ENCODE measurements at places on chromosomes 1 and 21.

- no peak for DNase-seq
Measured at GRCh38 chr21:42401154-42401553, 2.5 kb upstream of the UBASH3A start.

DNA sequence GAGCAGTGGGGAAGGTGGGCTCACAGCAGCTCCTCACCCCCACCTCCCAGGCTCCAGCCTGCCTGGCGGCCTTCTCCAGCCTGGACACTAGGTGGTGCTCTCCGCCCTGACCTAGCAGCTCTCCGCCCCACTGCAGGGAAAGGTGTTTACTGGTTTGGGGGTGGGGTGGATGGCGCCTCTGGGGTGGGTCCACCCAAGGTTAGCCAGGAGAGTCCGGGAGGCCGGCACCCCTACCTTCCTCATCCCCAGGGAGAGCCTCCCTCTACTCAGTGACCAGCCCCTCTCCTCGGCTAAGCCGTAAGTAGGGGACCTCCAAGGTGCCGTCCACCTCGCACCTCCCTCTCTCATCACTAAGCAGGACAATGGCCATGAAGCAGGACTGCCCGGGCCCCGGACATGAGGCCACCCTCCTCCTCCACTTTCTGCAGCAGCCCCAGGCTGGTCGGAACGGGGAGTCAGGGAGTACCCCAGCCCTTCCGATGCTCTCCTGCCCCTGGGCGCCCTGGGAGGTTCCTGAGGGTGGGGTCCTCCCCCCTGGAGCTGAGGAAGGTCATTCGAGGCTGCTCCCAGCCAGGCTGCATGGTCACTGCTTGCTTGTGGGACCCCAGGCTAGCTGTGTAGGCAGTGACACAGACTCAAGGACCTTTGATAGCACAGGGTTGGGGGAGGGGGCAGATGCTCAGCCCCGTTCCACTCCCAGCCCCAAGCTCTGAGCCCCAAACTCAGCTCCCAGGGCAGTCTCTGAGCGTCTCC is 101.4 kb upstream of the VAMP3 start:
- peak; percentile 74 for DNase-seq

DNA sequence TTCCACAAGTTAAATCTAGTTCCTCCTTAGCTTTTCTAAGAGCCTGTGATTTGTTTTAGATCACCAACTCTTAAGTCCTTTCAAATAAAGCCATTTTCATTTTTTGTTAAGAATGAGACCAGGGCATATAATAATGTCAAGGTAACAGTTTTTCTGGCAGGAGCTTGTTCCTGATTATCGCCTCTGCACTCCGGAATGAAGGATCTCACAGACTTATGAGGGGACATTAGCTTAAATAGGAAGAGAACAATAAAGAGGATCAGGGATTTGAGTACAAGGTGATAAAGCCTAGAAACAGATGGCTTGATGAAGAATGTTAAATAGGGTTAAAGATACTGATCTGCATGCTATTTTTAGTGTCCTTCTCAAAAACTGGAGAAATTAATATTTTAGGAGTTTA is 13.6 kb upstream of the OTUD7B start:
- no peak for DNase-seq

- DNase-seq, result no peak
Measured at GRCh38 chr1:246792603-246793002, 68.4 kb downstream of the SCCPDH start.

DNA sequence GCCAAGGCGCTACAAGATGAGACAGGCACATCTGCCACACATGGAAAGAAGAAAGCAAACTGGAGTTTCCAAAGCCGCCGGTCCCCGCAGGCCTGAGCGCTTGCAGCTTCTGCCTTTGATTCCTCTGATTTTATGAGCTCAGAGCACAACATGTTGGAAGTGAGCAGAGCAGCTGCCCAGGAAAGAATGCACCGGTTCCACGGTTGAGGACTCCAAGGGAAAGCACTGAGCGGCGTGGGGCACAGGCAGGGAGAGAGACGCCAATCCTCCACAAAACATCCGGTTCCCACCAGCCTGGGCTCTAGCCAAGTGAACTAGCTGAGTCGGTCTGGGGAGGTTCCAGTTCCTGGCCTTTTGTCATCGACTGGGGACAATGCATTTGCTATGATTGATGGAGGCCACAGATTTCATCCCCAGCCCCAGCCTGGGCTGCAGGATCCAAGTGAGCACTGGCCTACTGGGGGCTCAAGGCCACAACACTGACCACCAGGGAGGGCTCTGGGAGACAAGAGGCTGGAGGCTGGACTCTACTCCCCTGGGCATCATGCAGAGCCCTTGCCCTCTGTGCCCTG is 253.1 kb upstream of the IRF2BP2 start:
- no peak for DNase-seq

- DNase-seq, result peak; percentile 15
Measured at GRCh38 chr1:46062651-46063319, 69.6 kb downstream of the PIK3R3 start.

- DNase-seq, result no peak
Measured at GRCh38 chr21:33856893-33857527, 58.6 kb downstream of the ATP5PO start.

DNA sequence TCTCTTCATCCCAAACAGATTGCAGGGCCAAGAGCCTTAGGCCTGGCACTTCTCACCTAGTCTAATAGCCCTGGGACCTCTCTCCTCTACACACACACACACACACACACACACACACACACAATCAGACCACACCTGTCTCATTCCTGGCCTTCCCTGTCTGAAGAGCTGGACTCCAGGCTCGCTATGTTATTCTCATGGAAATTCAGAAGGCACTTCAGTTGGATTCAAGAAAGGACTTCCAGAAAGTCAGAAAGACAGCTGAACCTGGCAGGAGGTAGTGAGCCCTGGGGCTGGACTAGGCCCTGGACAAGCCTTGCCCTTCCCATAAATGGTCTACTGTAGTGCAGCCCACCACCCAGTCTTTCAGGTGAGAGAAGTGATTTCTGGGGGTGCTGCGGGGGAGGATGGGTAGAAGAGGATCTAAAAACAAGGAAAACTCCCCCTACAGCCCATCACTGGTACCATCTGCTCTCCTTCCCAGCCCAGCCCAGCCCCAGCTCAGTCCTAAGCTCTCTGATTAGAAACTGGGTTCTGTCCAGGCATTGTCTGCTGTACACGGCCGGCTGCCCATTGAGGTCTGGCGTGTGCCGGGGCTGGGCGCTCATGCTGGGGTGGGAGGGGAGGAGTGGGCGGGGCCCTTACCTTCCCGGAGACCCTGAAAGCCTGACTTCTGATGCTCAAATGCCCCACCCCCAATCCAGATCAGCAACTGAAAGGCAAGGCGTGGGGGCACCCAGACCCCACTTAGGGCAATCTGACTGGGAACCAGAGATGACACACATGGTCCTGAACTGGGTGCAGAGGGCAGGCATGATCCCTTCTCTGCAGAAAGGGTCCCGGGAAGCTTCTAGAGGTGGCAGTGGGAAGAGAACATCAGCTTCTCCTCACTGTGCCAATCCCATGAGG is 2.5 kb downstream of the KIF21B start:
- DNase-seq, result peak; percentile 77

DNA sequence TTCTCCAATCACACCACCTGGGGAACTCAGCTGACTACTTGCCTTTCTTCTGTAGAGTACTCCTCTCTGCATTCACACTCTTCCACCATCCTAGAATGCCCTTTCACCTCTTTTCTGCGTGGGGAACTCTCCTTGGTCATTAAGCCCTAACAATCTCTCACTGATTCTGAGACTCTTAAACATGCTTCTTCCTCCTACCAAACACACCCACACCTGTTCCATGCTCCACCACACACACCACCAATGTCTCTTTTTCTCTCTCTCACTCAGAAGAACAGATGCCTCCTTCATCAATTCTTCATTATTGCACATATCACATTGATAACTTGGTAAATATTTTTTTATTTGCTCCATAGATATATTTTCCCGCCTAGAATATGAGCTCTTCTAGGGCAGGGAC is 53.6 kb downstream of the WARS2 start:
- no peak for DNase-seq

GRCh38 chr21:24395320-24395923 is 1211.9 kb downstream of the MRPL39 start:
- peak; percentile 5 for DNase-seq

- peak; percentile 76 for DNase-seq
Measured at GRCh38 chr1:201566933-201567801, 28.2 kb downstream of the NAV1 start.

- DNase-seq, result no peak
Measured at GRCh38 chr1:204426971-204427701, 15.5 kb upstream of the PPP1R15B start.

DNA sequence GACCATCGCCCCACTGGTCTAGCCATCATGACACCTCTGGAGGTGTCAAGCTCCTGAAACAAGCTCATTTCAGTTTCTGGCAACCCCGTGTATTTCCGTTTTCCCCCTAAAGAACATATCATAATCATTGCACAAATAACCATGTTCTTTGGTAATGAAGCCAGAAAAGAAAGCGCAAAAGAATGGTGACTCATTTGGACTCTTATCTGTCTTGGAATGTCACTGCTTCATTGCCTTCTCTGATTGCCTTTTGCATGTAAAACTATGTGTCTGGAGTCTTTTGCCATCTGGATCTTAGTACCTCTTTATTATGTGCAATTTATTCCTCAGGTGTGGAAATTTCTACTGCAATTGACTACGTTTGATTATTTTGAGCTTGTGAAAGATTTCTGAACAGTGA is 110.5 kb downstream of the COLGALT2 start:
- DNase-seq, result no peak

DNA sequence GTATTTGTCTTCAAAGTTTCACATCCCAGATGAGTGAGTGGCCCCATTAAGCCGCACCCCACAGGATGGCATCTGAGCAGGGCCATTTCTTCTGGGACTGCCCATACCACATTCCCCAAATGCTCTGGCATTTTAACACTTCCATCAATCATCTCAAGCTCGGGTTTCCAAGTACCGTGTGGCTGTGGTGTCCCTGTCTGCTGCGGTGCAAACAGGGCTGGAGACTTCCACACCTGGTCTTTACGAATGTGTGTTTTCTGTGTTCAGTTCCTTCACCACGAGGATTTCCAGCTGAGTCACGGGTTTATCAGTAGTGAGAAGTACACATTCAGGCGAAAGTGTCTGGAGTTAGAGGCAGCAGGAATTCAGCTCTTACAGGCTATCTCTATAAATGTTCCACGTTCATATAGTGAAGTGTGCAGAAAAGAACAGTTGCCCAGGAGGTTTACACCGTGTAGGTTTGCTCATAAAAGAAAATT is 195.2 kb downstream of the RHOU start:
- DNase-seq, result peak; percentile 27

DNA sequence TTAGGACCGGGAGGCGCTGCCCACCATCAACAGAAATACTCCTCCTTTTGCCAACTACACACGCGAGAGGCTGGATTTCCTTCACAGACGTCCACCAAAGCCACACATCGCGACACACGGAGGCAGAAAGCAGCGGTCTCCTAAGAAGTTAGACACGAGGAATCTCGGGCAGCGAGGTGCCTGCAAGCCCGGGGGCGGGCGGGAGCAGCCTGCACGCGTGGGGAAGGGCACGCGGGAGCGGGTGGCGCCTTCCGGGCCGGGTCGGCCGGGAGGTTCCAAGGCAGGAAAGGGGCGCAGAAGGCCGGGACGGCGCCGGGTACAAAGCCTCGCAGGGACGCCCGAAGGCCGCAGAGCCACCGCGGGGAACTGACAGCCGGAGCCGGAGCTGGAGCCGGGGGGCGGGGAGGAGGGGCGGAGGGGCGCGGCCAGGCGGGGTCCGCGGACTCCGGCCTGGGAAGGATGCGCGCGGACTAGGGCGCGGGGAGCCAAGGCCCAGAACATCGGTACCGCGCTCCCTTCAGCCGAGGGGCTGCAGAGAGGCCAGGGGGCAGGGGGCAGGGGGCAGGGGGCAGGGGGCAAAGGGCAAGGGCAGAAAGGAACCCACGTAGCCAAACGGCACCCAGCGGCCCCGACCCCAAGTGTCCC is 722 bp downstream of the NPHP4 start:
- DNase-seq, result peak; percentile 67

DNA sequence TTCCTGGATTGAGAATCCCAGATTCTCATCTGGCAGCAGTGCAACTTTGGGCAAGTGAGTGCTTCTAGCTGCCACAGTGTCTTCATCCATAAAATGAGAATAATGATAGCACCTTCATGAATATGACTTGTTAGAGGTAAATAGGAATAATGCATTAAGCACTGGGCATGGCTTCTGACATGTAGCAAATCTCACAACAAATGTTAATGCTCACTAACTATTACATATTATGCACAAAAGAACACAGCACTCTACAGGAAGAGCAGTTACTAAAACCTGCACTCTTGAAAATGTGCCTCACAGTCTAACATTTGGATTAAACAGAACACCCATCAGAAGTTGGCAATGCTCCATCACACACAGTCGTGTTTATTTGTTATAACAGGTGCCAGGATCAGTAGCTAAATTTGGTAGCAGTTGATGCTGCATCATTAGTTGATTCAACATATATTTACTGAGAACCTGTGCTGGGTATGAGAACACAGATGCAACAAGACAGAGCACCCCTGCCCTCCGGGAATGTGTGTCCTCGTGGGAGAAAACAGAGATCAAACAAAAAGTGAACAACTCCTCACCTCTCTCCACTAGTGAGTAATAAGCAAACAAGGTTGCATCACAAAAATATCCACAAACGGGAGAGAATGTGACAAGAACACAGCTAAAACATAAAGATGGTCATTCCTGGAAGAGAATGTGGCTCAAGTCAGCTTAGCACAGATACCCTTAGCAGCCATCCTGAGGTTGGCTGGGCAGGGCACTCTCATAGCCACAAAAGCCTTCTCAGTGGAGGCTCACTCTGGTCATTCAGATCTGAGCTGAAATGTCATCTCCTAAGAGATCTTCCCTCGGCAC is 26.2 kb upstream of the LBR start:
- DNase-seq, result no peak

DNA sequence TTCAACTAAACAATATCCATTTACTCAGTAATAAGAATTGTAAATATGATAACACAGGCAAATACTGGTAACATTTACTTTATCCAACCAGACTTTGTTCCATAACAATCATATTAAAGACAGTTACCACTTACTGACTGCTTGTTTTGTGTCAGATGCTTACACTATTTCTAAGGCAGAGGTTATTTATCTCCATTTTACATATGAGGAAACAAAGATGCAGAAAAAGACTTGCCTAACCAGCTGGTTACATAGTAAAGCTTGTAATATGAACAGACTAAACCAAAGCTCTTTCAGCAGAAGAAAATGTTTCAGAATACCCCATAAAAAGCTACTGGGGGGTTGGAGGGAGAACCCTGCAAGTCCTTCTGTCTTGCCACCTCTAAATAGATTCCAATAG is 180.1 kb downstream of the EIF4G3 start:
- no peak for DNase-seq

- no peak for DNase-seq
Measured at GRCh38 chr1:162471290-162471853, 26.2 kb upstream of the UHMK1 start.

GRCh38 chr1:36879613-36880012 is 154.7 kb downstream of the GRIK3 start:
- DNase-seq, result no peak

GRCh38 chr1:177273141-177273540 is 102.4 kb downstream of the BRINP2 start:
- no peak for DNase-seq
